ENCODE measurements at places on chromosomes 6 and 20. TPM values are rescaled to one million over a fixed set of nuclear protein-coding genes. Genes with fewer than 3 reads are reported as not detected.

- DNase-seq, result peak; percentile 43
Observed at GRCh38 chr20:29873946-29874345, 1383.5 kb upstream of the DEFB115 start.

DNA sequence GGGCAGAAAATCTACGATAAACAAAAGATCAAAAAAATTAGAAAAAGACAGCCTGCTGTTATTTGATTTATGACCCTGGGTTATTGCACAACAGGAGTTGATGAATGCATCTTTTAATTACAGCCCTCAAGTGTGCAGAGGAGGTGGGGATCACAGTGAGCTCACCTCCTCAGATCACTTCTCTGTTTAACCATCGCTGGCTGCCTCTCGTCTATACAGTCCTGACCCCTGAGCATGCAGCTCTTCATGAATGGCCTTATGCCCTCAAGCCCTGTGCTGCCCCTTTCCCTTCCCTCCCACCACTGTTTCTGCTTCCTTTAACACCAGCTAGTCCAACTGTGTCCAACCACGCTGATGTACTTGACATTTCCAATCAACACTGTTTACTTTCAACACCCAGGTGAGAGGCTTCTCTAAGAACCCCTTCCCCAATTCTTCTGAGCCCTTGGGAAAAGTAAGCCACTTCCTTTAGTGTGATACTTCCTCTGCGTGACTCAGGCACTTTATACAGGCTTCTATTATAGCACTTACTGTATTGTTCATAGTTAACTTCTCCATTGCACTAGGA is 60.6 kb upstream of the RIPOR2 start:
- DNase-seq, result no peak

SIRPB1 gene
- total RNA-seq, result 2.0 TPM

SRSF12 gene
- 0.10 TPM for total RNA-seq

RSPO3 gene
- total RNA-seq, result not detected

SAMD3 gene
- total RNA-seq, result 3.8 TPM
